Right renal cortex interstitium (tissue), 3 donors: ENCODE measurements at places on chromosomes 7 and 10.

- no peak for DNase-seq
Measured at GRCh38 chr10:24207341-24207740, 1.6 kb upstream of the KIAA1217 start.

GRCh38 chr10:921471-922414 is 9.8 kb downstream of the LARP4B start:
- DNase-seq = no peak

GRCh38 chr10:126155528-126155927 is 232.7 kb downstream of the ADAM12 start:
- no peak for DNase-seq

GRCh38 chr7:34357946-34358345 is 300.1 kb upstream of the NPSR1 start:
- DNase-seq = no peak

DNA sequence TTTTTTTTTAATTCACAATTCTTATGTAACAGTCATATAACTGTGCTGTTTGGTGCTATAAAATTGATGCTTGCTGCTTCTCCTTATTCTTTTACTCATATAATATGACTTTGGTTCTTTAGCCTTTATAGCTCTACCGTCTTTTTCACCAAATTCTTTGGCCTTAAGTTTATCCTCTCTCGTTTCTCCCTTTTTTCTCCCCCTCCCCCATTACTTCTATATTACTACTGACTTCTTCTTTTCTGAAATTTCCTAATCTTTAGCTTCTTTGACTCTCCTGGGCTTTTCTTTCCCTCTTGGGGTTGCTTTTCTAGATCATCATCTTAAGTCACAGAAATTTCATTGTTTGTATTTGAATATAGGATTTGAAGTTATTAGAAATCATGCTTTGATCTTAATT is 3.8 kb downstream of the BCCIP start:
- no peak for DNase-seq

DNA sequence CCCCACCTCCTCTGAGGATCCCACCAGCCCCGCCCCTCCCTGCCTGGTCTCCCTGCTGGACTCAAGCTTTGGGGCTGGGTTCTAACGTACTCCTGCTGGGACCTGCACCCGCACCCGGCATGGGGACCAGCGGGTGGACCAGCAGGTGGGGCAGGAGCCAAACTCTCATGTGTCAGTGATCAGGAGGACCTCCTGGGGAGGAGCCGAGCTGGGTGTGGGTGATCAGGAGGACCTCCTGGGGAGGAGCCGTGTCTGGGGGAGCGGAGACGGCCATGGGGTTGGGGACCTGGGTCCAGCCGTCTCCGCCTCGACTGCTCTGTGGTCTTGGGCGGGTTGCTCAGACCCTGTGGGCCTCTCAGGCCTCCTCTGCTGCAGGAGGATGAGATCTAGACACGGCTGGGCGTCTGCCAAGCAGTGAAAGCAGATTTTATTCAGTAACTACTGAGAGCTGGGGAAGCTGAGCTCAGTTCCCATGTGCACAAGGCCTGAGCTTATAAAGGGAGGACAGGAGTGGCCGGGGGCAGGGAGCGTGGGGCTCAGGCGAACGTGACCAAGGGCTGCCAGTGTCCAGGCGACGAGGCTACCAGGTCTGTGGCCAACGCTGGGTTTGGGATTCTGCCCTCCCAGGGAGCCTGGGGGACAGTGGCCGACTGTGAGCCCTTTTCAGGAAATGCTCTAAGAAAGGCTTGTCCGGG is 33.6 kb upstream of the UTF1 start:
- no peak for DNase-seq

DNA sequence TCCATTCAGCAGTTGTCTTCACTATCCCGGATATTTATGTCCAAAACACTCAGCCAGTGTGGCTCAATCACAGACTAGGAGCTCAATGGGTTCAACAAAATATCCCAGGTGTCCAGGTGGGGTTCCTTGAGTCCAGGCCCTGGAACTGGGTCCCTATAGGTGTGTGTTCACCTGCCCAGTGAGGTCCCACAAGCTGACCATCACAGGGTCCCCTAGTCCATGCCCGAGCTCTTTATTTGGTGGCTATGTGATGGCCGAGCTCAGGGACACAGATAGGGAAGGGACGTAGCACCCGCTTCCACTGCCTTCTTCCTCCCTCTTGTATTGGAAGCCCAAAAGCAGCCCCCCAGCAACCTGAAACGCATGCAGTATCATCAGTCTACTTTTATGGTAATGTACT is 78.9 kb upstream of the DDC start:
- no peak for DNase-seq

DNA sequence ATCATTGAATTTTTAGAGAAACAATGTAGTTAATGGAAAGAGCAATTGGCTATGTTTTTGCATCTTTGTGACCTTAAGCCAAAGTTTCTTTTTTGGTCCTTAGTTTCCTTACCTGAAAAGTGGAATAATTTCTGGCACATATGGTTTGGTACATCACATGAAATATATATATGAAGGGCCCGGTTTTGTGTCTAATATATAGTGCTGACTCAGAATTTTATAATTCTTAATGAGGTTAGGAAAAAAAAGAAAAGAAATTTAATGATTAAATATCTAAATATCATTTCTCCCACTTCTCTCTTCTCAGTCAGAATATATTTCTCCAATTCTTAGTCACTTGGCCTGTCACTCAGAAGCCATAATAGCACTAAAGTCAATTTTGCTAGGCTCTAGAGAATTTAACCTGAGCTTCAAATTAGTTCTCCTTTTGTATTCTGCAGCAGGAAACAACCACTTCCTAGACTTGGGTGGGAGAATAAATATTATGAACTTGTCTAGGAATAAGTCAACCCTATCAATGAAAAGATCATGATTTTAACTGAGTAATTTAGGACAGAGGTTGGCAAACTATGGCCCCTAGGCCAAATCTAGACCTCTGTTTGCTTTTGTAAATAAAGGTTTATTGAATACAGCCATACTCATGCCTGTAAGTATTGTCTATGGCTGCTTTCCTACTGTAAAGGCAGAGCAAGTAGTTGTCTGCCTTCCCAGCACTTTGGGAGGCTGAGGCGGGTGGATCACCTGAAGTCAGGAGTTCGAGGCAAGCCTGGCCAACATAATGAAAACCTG is 34.6 kb downstream of the PPP1R9A start:
- no peak for DNase-seq

- DNase-seq = no peak
Measured at GRCh38 chr10:51397695-51398094, 301.7 kb downstream of the CSTF2T start.

DNA sequence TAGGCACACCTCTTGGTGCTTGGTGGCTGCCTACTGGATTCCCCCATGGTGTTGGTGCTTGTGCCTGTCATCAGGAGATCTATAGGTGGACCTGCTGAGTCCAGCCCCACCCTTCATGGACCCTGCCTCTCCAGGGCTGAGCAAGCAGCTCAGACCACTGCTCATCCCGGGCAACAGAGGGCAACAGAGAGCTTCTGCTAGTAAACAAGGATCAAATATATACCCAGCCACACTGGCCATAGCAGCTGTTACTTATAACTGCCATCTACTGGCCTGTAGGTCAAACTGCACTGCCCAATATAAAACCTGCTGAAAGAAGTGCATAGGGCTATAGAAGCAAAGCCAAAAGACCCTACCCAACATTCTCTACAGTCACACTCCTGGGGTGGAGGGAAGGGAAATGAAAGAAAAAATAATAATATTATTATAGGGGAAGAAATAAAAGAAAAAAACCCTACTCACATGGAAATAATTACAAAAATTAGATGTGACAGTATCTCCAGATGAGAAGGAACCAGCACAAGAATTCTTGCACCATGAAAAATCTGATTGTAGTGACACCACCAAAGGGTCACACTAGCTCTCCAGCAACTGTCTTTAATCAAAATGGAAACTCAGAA is 54.9 kb upstream of the ZNF800 start:
- no peak for DNase-seq

DNA sequence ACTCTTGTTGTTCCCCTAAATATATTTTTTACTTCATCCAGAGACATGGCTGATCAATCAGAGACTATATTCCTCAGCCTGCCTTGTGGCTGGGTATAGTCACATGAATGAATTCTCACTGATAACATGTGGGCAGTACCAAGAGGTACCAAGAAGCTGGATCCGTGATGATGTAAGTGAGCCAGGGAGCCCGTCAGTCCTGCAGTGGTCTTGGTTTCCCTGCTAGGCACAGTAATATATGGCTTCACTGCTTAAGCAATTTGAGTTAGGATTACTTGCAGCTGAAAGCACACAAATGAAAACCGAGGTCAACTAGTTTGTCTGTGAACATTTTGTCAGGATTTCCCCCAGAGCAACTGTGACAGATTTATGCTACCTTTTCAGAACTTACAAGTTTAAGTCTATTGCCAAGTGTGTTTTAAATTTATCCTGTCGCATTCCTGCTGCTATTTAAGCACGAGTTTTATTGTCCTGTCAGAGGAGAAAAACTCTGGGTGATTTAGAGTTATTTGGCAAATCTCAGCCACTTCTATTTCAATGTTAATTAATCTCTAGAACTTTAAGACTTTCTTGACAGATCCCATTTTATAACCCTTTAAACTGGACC is 381.8 kb downstream of the PHF14 start:
- DNase-seq = peak; percentile 37

DNA sequence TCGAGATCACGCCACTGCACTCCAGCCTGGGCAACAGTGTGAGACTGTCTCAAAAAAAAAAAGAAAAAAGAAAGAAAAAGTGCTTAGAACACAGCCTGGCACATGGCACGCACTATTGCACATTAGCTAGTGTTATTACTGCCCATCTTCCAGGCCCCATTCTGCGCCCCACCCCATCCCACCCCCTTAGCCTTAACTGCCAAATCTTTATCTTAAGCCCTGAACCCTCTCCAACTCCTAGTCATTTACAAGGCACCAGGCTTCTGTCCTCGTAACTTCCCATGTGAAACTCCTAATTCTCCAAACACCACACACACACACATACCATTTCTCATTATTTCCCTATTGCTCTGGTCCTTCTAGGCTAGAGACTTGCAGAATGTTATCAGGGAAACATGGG is 4.8 kb downstream of the FRAT2 start:
- no peak for DNase-seq

GRCh38 chr10:113930482-113931057 is 76.1 kb downstream of the NHLRC2 start:
- DNase-seq = no peak

- no peak for DNase-seq
Measured at GRCh38 chr10:92845921-92846320, 2.4 kb upstream of the EXOC6 start.

DNA sequence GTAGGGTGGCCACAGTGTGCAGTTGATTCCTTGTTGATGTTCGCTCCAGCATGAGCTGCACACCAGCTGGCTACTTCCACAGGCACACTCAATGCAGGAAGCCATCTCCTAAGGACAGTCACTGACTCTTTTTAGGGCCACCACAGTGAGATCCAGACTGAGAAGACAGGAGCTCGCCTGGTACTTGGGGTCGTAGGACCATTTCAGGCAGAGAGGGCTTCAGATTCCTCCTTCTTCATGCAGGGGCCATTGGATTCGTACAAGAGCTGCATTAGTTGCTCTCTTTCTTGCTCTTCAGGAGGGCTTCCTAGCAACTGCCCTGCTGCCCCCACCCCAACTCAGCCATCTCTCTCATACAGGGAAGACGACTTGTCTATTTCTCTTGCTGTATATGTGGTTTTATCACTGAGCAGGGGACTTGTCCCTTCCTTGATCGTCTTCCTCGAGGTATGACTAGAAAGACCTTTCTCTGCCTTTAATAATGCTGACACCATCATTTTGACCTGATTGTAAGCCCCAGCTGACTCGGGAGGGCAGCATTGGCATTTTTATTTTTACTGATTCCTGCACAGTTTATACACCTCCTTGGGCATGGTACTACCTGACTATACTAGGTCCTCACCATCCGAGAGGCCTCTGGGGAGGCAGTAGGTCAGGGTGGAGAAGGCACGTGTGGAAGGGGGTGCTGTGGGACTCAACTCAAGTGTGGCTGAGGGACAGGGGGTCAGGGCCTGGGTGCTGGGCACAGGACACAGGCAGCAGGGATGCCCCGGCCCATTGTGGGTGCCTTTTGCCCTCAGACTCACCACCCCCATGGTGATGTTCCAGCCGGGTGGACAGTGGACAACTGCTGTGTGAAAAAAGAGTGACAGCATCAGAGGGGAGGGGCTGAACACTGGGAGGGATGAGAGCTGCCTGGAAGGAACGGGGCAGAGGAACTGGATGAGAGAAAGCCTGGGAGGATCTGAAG is 136.7 kb upstream of the ZNF746 start:
- DNase-seq = no peak
